Activated T-cell treated with anti-CD3 and anti-CD28 coated beads, Interleukin-2, amount 50 U/mL, for 24 hours (primary cell): ENCODE measurements at places on chromosomes 4 and X.
A peak's percentile ranks its signal among the peaks of the same experiment; 100 is the strongest.

- no peak overlapping the region for H3K27ac ChIP-seq
- H3K27me3 ChIP-seq, result peaks cover 8% of the 10 kb centered on the region
- H3K36me3 ChIP-seq, result no peaks in the 10 kb centered on the region
- H3K4me3 ChIP-seq, result no peak overlapping the region
- H3K4me1 ChIP-seq, result no peaks in the 10 kb centered on the region
- no peak for DNase-seq
Observed at GRCh38 chrX:31546126-31546525, 474.3 kb upstream of the FTHL17 start.

GRCh38 chr4:156242390-156242789 is 288.7 kb upstream of the CTSO start:
- DNase-seq, result no peak
- no peaks in the 10 kb centered on the region for H3K27me3 ChIP-seq
- H3K27ac ChIP-seq, result no peak overlapping the region
- H3K36me3 ChIP-seq, result no peaks in the 10 kb centered on the region
- H3K4me3 ChIP-seq, result no peak overlapping the region

DNA sequence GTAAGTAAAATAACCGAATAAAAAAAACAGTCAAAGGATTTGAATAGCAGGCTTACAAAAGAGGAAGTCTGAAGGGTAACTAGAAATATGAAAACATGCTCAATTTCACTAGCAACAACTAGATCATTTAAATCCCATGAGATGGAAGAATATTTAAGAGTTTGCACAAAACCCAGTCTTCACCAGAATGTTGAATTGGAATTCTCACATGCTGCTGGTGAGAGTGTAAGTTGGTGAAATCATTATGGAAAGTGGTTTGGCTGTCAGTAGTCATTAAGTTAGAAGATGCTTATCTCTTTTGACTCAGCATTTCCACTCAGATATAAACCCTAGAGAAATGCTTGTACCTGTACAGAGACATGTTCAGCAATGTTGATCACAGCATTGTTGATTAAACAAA is 110.1 kb downstream of the PGRMC2 start:
- H3K4me1 ChIP-seq, result peaks cover 8% of the 10 kb centered on the region
- H3K27ac ChIP-seq, result no peak overlapping the region
- peaks cover 1% of the 10 kb centered on the region for H3K36me3 ChIP-seq
- no peak for DNase-seq

DNA sequence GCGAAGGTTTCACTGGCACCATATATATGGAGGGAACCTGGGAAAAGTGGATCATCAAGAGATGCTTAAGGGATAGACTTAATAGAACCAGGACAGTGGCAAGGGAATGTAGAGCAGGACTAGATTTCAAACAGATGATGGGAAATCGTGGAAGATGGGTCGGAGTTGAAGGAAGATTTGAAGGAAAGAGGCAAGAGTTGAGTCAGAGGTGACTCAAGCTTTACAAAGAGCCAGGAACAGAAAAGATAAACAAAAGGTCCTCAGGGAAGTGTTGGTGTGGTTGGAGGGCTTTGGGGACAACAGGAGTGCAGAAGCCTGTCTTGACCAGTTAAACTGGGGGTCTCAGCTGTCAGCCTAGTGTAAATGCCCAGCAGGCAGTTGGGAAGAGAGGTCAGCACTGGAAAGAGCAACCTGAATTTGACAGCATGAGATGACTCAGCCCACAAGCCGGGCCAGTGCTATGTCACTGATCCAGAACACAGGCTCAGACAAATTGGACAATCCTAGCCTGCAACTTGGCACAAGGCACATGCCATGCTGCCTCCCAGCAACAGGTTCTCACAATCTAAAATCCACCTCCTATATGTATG is 230.5 kb downstream of the IDS start:
- H3K4me1 ChIP-seq, result no peaks in the 10 kb centered on the region
- no peak overlapping the region for H3K4me3 ChIP-seq
- no peak for DNase-seq
- no peak overlapping the region for H3K27ac ChIP-seq

DNA sequence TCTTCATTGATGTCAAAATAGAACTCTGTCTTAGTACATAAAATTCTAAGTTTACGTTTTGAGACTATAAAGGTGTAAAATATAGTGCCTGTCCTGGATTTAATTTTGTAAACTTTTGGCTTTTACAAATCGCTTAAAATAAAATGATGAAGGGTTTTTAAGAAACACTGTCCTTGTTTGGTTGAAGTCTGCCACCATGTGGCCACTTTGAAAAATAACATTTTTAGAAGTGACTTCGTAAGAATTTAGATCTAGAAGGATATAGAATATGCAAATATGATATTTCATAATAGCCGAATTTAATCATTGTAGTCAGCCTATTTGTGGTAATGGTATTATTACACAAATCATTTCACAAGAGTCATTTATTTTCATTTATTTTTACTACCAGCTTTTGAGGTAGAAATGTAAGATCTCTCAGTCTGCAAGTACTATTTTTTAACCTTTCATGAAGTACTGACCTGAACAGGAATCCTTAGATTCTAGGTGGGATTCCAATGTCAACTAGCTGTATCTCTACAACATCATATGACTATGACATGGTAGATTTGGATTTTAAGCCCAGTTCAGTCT is 31.0 kb upstream of the FAT4 start:
- no peak for DNase-seq
- no peaks in the 10 kb centered on the region for H3K4me1 ChIP-seq
- H3K27ac ChIP-seq, result no peak overlapping the region
- H3K36me3 ChIP-seq, result no peaks in the 10 kb centered on the region

DNA sequence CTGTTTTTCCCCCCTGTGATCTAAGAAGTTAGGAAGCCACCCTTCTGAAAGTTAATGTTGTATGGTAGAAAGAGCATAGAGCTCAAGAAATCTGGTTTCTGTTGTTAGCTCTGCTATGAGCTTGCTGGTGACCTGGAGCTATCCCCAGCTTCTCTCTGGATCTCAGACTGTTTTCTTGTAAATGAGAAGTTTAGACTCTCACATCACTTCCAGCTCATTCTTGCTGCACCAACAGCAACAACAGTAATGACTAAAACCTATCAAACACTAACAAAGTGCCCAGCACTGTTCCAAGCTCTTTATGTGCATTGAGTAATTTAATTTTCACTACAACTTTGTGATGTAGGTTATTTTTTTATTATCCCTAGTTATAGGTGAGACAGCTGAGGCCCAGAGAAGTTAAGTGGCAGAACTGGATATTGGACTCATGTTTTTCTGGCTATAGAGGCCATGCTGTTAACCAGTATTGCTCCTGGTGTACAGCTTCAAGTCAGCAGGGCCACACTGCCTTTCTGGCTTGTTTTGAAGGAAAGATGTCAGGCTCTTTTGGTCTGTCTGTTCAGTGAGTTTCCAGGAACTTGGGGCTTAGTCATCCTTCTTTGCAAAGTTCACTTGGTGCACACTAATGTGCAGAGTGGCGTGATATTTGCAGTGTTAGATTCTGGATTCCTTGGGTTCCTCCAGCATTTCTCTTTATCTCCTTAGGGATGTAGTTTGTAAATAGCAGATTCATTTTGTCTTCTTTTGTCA is 27.8 kb upstream of the TMEM164 start:
- peaks cover 41% of the 10 kb centered on the region for H3K27me3 ChIP-seq
- H3K4me1 ChIP-seq, result peaks cover 9% of the 10 kb centered on the region
- DNase-seq, result no peak
- no peaks in the 10 kb centered on the region for H3K36me3 ChIP-seq
- peak overlapping the region; percentile 8 for H3K27ac ChIP-seq
- H3K4me3 ChIP-seq, result no peak overlapping the region

DNA sequence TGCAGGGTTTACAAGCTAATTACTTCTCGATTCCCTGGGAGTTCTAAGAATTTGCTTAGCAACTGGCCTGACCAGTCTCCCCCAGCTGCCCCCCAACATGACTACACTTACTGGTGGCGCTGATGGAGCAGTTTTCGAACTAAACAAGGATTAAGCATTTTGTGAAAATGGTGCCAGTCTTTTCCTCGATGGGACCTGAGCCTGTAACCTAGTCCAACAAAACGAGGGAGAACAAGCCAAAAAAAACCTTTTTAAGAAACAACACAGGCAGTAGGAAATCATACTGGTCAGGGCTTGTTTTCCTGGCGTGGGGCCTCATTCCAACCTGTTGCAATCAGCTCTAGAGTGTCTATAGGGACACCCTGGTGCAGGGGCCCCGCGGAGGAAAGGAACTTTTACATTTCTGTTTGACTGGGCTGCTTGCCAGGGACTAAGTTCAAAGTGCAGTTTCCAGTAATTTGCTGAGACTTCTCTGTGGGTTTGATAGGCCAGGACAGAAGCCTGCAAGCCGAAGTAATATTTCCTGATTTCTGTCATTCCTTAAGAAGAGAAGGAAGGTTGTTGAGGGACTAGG is 158.7 kb downstream of the SPRY1 start:
- H3K36me3 ChIP-seq, result no peaks in the 10 kb centered on the region
- H3K27me3 ChIP-seq, result no peaks in the 10 kb centered on the region
- H3K4me1 ChIP-seq, result no peaks in the 10 kb centered on the region
- H3K27ac ChIP-seq, result no peak overlapping the region
- no peak for DNase-seq

DNA sequence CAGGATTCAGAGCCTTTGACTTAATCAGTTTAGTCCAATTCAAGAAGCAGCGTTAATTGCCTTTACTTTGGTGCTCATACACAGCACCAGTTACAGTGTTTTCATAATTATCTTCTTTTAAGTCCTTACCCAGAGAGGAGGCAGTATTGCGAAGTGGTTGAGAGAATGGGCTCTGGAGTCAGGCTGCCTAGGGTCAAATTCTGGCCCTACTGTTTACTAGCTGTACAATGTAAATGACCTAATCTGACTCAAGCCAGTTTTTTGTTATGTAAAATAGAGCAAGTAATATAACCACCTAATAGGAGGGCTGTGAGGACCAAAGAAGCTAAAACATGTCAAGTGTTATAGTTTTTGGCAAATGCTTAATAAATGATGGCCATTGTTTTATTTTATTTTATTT is 27.6 kb downstream of the WDR44 start:
- no peaks in the 10 kb centered on the region for H3K36me3 ChIP-seq
- H3K27ac ChIP-seq, result no peak overlapping the region
- no peak for DNase-seq

GRCh38 chr4:174505892-174506291 is 16.4 kb downstream of the HPGD start:
- DNase-seq, result no peak
- H3K27ac ChIP-seq, result no peak overlapping the region
- H3K36me3 ChIP-seq, result no peaks in the 10 kb centered on the region
- no peaks in the 10 kb centered on the region for H3K27me3 ChIP-seq
- H3K4me1 ChIP-seq, result no peaks in the 10 kb centered on the region

- H3K27ac ChIP-seq, result no peak overlapping the region
- no peaks in the 10 kb centered on the region for H3K4me1 ChIP-seq
- peaks cover 39% of the 10 kb centered on the region for H3K27me3 ChIP-seq
- no peak overlapping the region for H3K4me3 ChIP-seq
- DNase-seq, result no peak
- no peaks in the 10 kb centered on the region for H3K36me3 ChIP-seq
Observed at GRCh38 chr4:44761306-44761705, 35.0 kb upstream of the GNPDA2 start.

GRCh38 chr4:140237616-140238350 is 83.8 kb upstream of the MAML3 start:
- DNase-seq, result no peak
- H3K27ac ChIP-seq, result no peak overlapping the region
- peaks cover 2% of the 10 kb centered on the region for H3K27me3 ChIP-seq
- H3K36me3 ChIP-seq, result no peaks in the 10 kb centered on the region
- H3K4me1 ChIP-seq, result peaks cover 31% of the 10 kb centered on the region
- no peak overlapping the region for H3K4me3 ChIP-seq

GRCh38 chrX:131816551-131817136 is 206.5 kb upstream of the STK26 start:
- DNase-seq, result peak; percentile 75
- peaks cover 7% of the 10 kb centered on the region for H3K36me3 ChIP-seq
- H3K4me1 ChIP-seq, result peaks cover 44% of the 10 kb centered on the region
- H3K27me3 ChIP-seq, result no peaks in the 10 kb centered on the region
- H3K27ac ChIP-seq, result peak overlapping the region; percentile 82
- peak overlapping the region; percentile 64 for H3K4me3 ChIP-seq

- H3K36me3 ChIP-seq, result peaks cover 90% of the 10 kb centered on the region
- H3K4me3 ChIP-seq, result peak overlapping the region; percentile 100
- DNase-seq, result no peak
- peak overlapping the region; percentile 100 for H3K27ac ChIP-seq
Observed at GRCh38 chr4:82428526-82428968, 1.7 kb downstream of the HNRNPDL start.

DNA sequence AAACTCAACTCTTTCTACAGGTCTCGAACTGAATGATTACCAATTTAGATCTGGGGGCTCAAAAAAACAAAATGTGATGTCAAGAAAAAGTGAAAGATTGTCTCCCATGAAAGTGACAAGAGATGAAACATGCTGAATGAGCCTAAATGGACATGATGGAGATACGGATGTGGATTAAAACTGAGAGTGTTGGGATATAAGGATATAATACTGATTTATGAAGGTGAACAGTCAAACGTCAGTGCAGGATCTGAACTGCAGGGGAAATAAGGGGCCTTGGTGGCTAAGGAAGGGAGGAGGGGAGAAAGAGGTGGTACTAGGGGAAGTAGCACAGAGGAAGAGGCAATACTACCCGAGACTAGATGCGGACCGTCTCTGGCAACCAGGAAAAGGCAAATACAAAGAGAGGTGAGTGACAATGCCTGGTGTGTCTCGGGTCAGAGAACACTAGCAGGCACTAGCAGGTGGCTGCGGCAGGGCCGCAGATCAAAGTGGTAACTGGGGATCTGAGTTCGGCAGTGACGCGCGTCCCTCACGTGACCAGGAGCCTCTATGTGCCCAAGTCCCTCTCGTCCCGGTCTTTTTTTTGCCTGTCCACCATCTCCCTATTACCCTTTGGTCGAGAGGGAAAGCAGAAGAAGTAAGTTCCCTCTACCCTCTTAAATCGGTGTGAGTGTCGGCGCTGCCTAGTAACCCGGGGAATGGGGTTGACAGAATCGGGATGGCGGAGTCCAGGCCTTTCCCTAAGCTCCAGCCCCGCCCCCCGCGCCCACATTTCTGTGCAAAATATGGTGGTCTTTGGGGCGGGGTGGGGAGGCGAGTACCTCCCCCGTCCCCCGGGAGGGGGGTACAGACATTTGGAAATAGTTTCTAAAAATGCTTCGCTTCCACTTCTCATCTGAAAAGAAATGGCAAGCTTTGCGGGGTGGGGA is at the start of gene TCEAL1:
Gene TCEAL1, plus strand, starts transcription at position 590 of the 932 bp plus-strand sequence. CDS start 942 bp downstream, outside the sequence.
- no peaks in the 10 kb centered on the region for H3K36me3 ChIP-seq
- H3K27me3 ChIP-seq, result peaks cover 21% of the 10 kb centered on the region
- DNase-seq, result peak; percentile 59
- peak within 1 kb of the TSS; percentile 82 for H3K27ac ChIP-seq

DNA sequence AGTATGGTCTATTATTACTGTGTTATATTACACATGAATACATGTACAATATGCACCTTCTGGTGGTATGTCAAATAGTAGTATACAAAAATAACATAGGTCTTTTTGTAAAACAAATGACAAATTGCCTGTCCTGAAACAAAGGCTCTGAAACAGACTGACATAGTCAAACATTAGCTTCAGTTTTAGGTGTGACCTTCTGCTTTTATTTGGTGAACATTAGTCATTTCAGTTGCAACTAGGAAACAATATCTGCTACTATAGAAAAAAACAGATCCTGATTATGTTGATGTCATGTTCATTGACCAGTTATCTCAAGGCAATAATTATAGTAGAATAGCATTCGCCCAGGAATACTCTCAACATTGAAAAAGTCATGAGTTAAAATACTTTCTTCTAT is 123.0 kb downstream of the CHRNA9 start:
- no peaks in the 10 kb centered on the region for H3K36me3 ChIP-seq
- H3K4me1 ChIP-seq, result peaks cover 3% of the 10 kb centered on the region
- H3K27ac ChIP-seq, result no peak overlapping the region
- no peak for DNase-seq
- no peak overlapping the region for H3K4me3 ChIP-seq
